Activated gamma-delta T cell treated with anti-CD3 and anti-CD28 coated beads, Interleukin-2, amount 50 U/mL, for 16 hours (primary cell): ENCODE measurements at places on chromosomes 12 and 14.

GRCh38 chr12:126204326-126204725 lies 1139.1 kb downstream of the AACS start:
- DNase-seq: no peak

- no peak for DNase-seq
Observed at GRCh38 chr12:128425666-128426331, 158.8 kb downstream of the TMEM132C start.

GRCh38 chr12:14905269-14906004 lies 19.8 kb upstream of the MGP start:
- no peak for DNase-seq

DNA sequence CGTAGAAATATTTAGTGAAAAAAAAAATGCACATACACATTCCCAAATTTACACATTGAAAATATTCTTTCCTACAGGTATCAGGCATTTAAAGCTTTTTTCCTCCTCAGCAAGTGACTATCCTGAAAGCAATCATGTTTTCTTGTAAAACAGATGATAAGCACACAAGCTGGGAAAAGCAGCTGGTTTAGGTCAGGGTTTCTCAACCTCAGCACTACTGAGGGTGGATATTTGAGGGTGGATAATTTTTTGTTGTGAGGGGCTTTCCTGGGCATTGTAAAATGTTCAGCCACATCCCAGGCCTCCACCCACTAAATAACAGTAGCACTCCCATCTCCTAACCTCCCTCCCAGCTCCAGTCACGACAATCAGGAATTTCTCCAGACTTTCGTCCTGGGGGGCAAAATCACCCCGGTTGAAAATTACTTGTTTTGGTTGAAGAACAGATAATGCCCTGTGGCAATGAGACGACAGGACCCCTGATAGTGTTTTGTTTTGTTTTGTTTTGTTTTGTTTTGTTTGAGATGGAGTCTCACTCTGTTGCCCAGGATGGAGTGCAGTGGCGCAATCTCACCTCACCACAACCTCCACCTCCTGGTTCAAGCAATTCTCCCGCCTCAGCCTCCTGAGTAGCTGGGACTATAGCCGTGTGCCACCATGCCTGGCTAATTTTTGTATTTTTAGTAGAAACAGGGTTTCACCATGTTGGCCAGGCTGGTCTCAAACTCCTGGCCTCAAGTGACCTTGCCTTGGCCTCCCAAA lies 15.0 kb upstream of the NT5DC3 start:
- DNase-seq: no peak

- no peak for DNase-seq
Observed at GRCh38 chr14:102868956-102869547, 53.4 kb upstream of the AMN start.

- no peak for DNase-seq
Observed at GRCh38 chr14:106166232-106166631, 639.8 kb downstream of the TMEM121 start.

DNA sequence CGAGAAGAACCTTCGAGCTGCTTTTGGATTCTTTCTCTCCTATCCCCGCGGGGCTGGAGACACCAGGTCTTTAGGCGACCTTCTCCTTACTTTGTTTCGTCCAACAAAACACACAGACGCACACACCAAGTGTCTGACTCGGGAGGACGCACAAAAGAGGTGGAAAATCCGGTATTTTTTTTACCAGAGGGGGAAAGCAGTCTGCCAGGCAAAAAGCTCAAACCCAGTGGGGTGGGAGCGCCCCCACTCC lies 2.1 kb downstream of the SIX4 start:
- DNase-seq: no peak

DNA sequence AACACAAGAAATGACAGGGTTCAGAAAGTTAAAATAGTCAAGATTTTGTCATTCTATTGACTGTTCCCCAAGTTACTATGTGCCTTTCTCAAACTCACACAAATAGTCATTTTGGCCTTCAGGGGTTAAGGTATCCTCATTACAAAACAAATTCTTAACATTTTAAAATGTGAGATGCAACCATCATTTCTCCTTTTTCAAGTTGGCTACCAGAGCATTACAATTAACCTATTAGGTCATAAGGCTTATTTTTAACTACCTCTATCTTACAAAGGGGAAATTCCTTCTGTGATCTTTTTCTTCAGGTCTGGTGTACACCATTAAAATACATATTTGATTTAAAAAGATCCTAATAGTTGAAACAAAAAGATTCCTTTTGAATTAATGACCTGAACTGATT lies 61.2 kb downstream of the SLC38A1 start:
- DNase-seq: no peak

GRCh38 chr14:104424406-104425072 lies 155.0 kb upstream of the C14orf180 start:
- DNase-seq: no peak

GRCh38 chr14:31770271-31770670 lies 209.1 kb downstream of the NUBPL start:
- no peak for DNase-seq

DNA sequence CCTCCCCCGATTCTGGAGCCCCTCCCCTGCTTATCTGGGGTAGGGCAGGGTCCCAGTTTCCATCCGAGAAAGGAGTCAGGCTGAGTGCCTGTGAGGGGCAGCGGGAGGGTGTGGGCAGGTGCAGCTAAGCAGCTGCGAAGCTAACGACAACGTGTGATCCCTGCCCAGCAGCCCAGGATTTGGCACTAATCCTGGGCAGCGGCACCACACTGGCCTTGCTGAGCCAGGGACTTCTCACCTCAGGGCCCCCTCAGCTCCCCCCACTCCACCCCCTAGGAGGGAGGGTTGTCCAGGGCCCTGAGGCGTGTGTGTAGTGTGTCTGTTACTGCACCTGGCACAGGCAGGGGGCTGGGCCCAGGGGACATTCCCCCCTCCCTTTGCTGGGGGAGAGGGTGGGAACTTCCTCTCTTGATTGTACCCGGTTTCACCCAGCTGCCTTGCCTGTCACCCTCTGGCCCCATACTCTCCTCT lies 1.8 kb downstream of the SMIM41 start:
- no peak for DNase-seq

DNA sequence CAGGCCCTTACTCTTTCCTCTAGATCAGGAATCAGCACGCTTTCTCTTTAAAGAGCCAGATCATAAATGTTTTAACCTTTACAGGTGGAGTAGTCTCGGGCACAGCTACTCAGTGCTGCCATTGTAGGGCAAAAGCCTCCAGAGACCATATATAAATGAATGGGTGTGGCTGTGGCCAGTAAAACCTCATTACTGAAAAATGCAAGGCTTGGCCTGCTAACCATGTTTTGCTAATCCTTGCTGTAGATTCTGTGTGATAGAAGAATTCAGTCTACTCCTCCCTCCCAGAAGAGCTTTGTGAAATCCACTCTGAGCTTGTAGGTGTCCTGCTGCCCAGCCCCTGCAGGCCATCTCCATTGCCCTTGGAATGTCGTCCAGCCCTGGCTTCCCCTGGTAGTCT lies 58.1 kb downstream of the HSP90AA1 start:
- DNase-seq: no peak

DNA sequence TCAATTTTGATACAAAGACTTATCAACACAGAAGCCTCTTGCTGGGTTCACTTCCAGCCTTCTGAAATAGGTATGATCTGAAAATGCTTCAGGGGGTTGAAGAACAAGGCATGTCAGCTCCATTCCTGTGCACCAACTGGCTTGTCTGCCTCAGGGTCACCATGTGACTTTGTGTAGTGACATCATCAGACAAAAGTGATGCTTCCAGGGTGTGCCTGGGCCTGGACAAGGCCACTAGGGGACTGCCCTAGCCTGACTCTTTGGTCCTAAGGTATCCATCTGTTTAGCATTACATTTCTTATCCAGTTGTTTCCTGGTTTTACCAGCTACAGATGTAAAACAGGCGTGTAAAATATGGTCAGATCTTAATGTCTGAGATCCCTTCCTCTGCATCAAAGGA lies 155.6 kb downstream of the CAND1 start:
- DNase-seq: no peak

- DNase-seq: no peak
Observed at GRCh38 chr12:122235741-122236140, 9.9 kb upstream of the DIABLO start.

DNA sequence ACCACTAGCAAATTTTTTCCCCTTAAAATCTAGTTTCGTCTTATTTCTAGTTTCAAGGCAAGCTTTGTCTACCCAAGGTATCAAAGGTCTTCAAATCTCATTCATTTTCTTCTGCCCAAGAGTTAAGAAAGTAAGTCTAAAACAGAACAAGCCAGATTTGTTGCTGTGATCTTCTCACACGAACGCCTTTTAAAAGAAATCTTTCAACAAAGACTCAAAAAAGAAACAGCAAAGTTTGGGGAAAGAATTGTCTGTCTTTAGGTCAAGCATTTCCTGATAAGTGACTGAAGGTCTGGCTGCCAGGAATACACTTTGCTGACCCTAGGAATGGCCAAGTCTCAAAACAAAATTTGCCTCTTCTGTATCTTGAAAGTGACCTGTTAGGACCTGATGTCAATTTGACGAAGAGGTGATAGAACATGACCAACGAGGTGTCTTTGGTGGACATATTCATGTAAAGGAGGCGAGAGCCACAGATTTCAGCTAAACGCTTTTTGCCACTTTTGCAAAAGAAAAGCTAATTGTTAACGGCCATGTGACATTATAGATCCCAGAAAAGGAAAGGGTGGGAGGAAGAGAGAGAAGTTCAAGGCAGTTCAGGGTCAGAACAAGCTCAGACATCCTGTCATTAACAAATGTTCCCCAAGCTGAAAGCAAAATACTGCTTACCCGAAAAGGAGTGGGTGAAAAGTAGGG lies 1.7 kb downstream of the CDK17 start:
- no peak for DNase-seq

DNA sequence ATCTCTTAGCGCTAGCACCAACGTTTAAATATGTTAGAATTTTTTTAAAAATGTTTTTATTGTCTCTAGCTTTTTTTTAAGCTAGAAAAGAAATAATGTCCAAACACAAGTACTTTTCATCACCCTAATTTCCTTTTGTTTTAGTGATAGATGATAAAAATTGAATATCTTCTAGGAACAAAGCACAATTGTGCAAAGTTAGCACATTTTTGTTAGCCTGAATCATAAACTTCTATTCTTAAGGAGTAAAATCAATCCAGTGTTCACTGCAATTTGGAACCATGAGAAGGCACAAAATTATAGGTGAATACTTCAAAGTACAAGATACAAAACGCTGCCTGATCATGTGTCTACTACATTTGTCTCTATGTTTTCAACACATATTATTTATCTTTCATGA lies 408.5 kb upstream of the RPL10L start:
- no peak for DNase-seq

DNA sequence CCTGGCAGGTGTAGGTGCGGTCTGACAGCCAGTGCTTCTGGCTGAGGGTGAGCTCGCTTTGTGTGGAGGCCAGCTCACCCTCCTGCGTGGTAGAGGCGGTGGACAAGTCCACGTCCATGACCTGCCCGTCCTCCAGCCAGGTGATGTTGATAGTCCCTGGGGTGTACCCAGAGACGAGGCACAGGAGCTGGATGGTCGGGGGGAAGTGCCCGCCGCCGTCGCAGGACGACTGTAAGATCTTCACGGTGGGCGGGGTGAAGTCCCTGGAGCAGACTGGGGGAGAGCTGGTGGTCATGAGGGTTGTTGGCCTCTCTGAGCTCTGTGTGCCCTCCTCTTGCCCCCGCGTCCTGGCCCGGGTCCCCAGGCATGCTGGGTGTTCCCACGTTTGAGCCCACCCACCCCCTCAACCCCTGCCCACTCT lies 74.6 kb downstream of the TMEM121 start:
- no peak for DNase-seq

DNA sequence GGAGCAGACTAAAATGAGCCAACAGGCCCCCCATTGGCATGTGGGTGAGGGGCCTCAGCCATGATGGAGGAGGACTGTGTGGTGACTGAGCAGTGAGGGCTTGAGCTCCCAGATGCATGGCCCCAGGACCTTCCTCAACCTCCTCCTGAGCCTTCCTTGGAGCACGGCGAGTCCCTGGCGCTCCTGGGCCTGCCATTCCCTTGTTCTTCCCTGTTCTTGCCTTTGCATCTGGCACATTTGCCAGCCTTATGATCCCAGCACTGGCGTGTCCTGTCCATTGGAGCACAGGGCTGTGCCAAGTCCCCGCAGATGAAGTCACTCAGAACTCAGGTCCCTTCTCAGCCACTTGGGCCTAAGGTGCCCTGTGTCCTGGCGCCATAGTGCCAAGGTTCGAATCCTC lies 40.3 kb upstream of the MEG3 start:
- no peak for DNase-seq

- peak; percentile 19 for DNase-seq
Observed at GRCh38 chr12:107912421-107913004, 138.0 kb downstream of the ASCL4 start.

DNA sequence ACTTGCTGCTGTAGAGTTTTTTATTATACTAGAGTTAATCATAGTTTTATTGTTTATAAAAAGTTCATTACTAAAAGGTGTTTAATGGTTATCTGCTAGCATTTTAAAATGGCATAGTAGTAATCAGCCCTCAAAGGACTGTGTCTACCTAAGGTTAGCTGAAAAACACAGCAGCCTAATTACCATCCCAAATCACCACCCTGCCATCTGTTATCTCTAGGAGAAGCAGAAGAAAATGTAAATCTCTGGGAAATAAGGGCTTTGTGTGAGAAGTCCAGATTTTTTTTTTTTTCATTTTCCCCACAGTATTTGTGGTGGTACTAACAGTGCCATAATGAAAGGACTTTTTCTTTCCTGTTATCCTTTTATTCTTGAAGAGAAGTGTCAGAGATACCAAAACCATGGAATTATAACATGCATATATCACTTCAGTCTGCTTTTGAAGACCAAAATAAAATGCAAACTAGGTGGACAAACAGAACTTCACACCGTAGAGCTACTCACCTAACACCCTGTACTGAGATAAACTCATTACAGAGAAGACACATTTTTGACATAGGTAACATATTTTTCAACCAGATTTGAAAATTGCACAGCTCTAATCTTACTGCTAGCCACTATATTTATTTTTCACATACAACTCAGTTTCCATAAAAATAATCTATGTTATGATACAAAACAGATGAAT lies 876.2 kb downstream of the C12orf50 start:
- DNase-seq: no peak

- DNase-seq: no peak
Observed at GRCh38 chr14:75361041-75361440, 66.8 kb upstream of the JDP2 start.

DNA sequence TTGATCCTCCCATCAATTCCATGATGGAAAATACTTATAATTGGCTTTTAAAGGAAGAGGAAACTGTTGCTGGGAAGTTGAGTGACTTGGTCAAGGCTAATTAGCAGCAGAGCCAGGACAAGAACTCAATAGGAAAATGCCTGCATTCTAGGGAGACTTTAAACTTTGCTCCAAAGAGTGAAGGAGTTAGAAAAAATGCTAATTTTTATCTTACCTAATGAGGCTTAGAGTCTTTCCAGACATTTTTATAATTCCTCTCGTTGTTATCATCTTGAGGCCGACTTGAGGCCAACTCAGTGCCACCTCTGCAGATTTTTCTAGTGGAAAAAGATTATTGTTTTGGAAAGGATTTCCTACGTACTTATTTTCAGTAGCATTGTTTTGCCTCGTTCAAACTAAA lies 344.6 kb downstream of the ETNK1 start:
- DNase-seq: no peak

GRCh38 chr12:62862259-62862881 lies 72.6 kb downstream of the PPM1H start:
- no peak for DNase-seq

GRCh38 chr12:3165078-3165980 lies 88.2 kb downstream of the TSPAN9 start:
- no peak for DNase-seq
